ENCODE measurements at places on chromosomes 16 and 17. TPM values are rescaled to one million over a fixed set of nuclear protein-coding genes. Genes with fewer than 3 reads are reported as not detected.

Gene ZNF469
- 1.3 TPM for total RNA-seq

- no peak for DNase-seq
Measured at GRCh38 chr17:68605914-68606313, 4.7 kb upstream of the FAM20A start.

- DNase-seq = no peak
Measured at GRCh38 chr17:76701471-76701967, 9.2 kb downstream of the MXRA7 start.

DNA sequence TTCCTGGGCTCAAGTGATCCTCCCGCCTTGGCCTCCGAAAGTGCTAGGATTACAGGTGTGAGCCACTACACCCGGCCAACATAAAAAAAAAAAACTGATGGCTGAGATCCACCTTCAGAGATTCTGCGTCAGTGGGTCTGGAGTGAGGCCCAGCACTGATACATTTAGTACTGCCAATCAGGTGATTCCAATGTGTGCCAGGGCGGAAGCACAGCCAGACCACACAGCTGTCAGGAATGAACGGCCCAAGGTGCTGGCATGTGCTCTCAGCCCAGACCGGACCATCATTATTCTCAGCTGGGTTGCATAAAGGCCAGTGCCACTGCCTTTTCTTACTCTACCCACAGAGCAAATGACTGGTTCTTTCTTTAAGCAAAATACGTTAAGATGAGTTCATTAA, 1.2 kb upstream of the BCO1 start:
- no peak for DNase-seq
